ENCODE measurements at places on chromosomes 3 and 15.

- DNase-seq = no peak
Observed at GRCh38 chr15:80461356-80462095, 57.3 kb downstream of the ARNT2 start.

GRCh38 chr15:56690733-56691132 lies 42.6 kb downstream of the ZNF280D start:
- DNase-seq = no peak

DNA sequence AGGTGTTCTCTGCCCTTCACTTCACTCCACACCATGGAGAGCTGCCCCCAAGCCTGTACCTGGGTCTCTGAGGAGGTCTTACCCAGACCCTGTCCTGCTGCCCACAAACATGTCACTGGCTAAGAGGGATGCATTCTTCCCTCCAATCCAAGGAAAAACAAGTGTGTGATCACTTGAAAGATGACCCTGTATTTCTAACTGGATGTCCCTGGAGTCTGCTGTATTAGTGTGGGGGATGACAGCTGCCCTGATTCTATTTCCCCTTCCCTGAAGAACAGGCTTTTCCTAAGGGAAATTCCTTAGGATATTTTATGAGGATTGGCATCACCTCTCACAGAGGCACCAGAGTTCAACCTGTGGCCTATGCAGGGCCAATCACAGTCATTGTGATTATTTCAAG lies 55.0 kb upstream of the GATA2 start:
- DNase-seq = no peak

GRCh38 chr15:90037961-90038631 lies 37.0 kb downstream of the ZNF710 start:
- DNase-seq = no peak

- DNase-seq = no peak
Observed at GRCh38 chr15:40889112-40889511, 5.1 kb upstream of the VPS18 start.

DNA sequence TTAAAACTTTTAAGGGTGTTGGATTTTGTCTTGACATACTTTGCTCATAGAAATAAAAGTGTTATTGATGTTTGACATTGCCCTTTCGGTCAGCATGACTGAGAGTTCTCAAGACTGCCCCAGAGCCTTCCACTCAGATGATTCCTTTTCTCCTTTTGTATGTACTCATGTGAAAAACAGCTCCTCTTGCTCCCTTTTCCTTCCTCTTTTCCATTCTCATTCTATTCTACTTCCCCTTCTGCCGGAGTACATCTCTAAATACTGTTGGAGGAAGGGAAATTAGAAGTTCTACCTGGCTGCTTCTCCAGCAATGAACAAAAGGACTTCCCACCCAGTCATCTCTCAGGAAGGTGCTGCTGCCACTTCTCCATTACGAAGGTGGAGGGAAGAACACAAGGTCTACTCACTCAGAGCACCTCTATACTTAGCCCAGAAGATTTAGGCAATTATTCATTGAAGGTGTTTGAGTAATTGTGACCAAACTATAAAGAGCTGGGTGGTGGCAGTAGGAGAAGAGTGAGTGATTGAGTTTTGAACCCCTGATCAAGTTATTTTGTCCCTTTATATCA lies 163.8 kb upstream of the MBNL1 start:
- no peak for DNase-seq

- no peak for DNase-seq
Observed at GRCh38 chr3:157063469-157063868, 96.5 kb downstream of the CCNL1 start.

- no peak for DNase-seq
Observed at GRCh38 chr3:45409921-45410320, 21.5 kb downstream of the LARS2 start.

GRCh38 chr15:43270676-43271306 lies 4.1 kb upstream of the TGM5 start:
- DNase-seq = no peak

DNA sequence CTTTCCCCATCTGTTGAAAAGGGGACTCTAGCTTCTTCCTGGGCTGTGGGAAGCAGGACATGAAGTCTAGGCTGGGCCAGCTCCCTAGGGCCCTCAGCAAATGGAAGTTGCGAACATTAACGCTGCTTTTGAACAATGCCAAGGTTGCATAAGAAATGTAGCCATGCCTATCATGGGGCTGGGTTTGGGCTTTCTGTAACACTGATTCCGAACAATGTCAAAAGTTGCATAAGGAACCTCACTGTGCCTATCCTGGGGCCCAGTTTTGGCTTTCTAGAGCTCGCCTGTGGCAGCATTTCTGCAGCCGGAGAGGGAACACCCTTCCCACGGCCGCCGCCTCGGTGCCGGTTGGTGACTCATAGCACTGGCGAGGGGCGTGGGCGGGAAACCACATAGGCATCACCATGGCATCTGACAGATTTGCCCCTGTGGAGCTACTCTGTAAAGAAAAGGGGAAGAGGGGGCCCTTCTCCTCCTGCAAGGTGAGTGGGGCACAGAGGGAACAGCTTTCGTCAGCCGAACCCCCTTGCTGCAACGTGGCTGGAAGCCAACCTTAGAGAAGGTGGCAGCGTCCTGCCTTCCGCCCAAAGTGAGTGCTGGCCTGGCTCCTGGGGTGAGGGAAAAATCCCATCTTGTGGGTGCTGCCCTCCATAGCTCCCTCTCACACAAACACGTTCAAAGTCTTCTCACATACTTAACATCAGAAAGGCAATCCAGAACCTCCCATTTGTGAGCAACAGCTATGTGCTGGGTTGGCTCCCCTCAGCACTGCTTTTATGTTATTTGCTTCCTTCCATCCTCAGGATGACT lies 46.6 kb upstream of the ATP2B2 start:
- DNase-seq = peak; percentile 3

DNA sequence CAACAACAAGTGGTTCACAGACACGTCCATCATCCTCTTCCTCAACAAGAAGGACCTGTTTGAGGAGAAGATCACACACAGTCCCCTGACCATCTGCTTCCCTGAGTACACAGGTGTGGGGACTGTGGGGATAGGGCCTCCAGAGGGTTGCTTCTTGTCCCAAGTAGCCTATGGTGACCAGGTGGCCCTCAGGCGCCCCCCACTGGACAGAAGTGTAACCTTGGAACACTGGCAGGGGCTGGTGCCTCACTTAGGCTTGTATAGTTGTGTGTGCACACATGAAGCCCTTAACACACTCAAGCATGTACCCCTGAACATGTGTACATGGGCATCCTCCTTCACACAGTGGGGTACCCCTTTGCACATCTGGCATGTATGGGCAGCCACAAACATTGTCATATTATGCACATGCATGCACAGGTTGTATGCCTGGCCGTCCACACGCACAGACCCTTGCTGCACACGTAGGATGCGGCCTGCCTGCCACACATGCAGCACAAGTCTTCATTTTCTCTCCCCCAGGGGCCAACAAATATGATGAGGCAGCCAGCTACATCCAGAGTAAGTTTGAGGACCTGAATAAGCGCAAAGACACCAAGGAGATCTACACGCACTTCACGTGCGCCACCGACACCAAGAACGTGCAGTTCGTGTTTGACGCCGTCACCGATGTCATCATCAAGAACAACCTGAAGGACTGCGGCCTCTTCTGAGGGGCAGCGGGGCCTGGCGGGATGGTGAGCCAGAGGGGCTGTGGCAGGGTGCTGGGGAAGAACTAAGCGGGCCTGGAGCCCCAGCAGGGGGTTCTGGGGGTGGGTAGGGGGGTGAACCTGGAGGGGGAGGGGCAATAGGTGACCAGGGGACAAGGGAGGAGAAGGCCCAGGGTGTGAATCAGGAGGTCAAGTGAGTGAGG lies 11.7 kb upstream of the SEMA3B start:
- DNase-seq = no peak

DNA sequence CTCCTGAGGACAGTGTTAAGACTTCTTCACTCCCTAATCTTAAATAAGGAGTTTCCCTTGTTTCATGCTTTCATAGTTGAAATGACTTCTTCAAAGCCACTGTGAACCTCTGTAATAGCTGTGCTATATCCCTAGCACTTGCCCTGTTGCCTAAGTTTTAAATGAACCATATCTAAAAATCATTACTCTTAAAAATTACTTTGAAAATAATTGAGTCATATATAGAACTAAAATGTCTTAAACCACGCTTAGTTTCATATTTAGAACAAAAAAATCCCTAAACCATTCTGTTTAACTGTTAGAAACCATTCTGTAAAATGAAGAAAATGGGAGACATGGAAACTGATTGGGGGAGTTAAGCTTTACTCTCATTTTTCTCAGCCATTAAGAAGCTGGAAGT lies 29.8 kb downstream of the DNAJC19 start:
- DNase-seq = no peak

GRCh38 chr15:100187677-100188076 lies 154.1 kb downstream of the ADAMTS17 start:
- no peak for DNase-seq

DNA sequence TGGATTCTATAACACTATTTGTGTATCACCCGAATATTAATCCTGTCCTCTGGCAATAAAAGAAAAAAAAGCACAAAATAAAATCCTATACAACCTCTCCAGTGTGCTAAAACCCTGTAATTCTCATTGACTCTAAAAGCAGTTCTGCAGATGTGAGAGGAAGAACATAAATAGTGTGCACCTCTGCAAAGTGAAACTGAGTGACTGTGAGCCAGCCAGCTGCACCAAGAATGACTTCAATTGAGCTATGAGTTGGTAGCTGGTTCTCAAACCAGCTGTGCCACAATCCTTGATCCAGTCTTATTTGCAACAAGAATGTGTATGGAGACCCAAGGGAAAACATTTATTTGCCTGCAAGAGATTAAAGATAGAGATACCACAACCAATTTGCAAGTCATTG lies 31.2 kb upstream of the COL8A1 start:
- no peak for DNase-seq

DNA sequence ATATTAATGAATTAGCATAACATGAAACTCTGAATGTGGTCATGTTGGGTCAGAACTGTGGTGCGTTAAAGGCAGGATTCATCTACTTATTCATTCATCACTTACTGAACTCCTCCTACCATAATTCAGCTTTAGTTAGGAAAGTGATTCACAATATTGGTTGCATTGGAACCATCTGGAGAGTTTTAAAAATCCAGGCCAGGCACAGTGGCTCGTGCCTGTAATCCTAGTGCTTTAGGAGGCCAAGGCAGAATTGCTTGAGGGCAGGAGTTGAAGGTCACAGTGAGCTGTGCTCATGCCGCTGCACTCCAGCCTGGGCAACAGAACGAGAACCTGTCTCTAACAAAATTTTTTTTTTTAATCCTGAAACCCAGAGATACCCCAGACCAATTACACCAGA lies 44.2 kb upstream of the ATG7 start:
- DNase-seq = no peak

DNA sequence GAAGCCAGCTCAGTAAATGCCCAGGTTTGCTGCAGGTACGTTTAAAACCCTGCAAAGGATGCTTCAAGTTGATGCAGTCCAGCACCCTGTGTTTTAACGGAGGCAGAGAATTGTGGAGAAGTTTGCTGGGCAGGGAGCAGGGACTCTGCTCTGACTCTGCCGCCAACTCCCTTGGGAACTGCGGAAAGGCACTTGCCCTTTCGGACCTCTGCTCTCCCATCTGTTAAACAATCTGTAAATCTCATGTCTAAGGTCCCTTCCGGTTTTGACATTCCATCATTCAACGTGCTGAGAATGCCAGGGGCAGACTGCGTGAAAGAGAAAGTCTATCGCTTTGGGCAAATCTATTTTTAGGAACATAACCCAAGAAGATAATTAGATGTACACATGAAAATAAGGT lies 184.5 kb downstream of the OPA1 start:
- no peak for DNase-seq

- DNase-seq = no peak
Observed at GRCh38 chr15:76366714-76367113, 30.1 kb downstream of the ISL2 start.

GRCh38 chr3:104273046-104273649 lies 1093.6 kb upstream of the ALCAM start:
- peak; percentile 17 for DNase-seq

- DNase-seq = no peak
Observed at GRCh38 chr15:97899981-97900380, 60.5 kb upstream of the ARRDC4 start.

GRCh38 chr3:5032844-5033243 lies 53.6 kb downstream of the BHLHE40 start:
- DNase-seq = no peak

DNA sequence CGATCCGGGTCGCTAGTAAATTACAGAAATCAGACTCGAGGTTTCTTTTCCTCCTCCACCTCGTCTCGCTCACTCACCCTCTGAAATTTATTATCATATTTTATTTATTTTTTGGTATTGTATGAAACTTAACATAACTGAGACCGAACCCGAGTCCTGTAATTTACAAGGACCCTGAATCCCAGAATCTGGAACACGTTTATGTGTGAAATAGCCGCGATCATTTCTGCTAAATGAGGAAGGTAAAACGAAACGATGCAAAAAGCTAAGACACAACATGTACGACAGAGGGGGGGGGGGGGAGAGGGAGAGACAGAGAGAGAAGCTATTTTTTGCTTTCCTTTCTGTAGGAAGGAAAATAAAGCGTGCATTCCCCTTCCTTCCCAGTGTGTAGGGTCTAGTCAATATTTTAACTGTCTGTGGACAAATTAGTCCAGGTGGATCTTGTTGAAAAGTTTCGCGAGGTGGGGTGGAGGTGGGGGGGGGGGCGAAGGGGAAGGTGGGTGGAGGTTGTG lies 1.6 kb downstream of the BBX start:
- no peak for DNase-seq

- DNase-seq = no peak
Observed at GRCh38 chr3:13274551-13275332, 145.4 kb downstream of the NUP210 start.

- no peak for DNase-seq
Observed at GRCh38 chr15:101246391-101246790, 5.5 kb downstream of the CHSY1 start.

DNA sequence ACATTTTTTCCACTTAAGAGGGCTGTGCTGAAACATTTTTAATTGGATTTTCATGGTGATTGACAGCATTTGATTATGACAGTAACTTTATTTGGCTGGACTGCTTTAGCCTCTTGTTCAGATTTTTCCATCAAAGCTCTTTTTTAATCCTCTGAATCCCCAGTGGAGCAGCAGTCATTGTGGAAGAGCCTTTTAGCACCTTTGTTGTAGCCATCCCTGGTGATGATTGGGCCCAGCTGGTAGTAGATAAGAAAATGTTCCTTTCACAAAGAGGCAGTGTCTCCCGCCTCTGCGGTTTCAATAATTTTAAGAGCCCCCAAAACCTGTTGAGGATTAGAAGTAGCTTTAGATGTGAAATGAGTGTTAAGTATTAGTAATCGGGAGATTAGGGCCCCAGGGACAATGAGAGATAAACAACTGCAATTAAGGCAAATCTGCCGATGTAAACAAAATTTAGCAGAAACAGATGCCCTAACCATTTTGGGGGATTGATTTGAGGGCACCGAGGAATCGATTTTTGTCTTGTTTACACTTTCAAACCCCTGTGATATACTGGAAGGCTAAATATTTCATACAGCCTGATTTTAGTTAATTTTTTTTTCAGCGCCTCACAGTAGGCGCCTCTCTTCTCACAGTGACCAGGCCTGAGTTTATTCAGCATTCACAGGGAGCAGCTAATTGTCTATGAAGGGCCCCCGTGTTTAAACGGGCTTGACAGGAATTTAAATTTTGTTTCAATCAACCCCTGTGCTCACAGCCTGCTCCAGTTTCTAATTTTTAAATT lies 43.2 kb upstream of the SKOR1 start:
- no peak for DNase-seq
